Hematopoietic multipotent progenitor cell treated with erythropoietin and hydrocortisone succinate and interleukin-3 and kit ligand, for 15 days (in vitro differentiated cells): ENCODE measurements at places on chromosomes 3 and 15.

- DNase-seq = no peak
Measured at GRCh38 chr15:36673039-36673438, 93.6 kb downstream of the CDIN1 start.

- DNase-seq = no peak
Measured at GRCh38 chr15:31285772-31286261, 40.8 kb upstream of the KLF13 start.

- no peak for DNase-seq
Measured at GRCh38 chr15:34773013-34773412, 18.2 kb upstream of the GJD2 start.

DNA sequence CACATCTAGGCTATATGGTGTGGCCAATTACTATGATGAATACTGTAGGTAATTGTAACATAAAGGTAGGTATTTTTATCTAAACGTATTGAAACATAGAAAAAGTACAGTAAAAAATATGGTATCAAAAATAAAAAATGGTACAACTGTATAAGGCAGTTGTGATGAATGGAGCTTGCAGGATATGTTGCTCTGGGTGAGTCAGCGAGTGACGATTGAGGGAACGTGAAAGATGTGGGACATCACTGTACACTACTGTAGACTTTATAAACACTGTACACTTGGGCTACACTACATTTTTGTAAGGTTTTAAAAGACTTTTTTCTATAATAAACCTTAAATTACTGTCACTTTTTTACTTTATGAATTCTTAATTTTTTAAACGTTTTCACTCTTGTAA lies 10.3 kb downstream of the CTNNB1 start:
- DNase-seq = no peak

DNA sequence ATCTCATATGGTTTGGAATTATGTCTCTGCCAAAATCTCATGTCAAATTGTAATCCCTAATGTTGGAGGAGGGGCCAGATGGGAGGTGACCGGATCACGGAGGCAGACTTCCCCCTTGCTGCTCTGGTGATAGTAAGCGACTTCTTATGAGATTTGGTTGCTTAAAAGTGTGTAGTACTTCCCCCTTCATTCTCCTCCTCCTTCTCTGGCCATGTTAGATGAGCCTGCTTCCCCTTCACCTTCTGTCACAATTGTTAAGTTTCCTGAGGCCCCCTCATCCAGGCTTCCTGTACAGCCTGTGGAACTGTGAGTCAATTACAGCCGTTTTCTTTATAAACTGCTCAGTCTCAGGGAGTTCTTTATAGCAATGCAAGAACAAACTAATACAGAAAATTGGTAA lies 51.1 kb downstream of the NEDD4 start:
- no peak for DNase-seq

GRCh38 chr15:99421172-99421656 lies 144.6 kb upstream of the MEF2A start:
- no peak for DNase-seq

DNA sequence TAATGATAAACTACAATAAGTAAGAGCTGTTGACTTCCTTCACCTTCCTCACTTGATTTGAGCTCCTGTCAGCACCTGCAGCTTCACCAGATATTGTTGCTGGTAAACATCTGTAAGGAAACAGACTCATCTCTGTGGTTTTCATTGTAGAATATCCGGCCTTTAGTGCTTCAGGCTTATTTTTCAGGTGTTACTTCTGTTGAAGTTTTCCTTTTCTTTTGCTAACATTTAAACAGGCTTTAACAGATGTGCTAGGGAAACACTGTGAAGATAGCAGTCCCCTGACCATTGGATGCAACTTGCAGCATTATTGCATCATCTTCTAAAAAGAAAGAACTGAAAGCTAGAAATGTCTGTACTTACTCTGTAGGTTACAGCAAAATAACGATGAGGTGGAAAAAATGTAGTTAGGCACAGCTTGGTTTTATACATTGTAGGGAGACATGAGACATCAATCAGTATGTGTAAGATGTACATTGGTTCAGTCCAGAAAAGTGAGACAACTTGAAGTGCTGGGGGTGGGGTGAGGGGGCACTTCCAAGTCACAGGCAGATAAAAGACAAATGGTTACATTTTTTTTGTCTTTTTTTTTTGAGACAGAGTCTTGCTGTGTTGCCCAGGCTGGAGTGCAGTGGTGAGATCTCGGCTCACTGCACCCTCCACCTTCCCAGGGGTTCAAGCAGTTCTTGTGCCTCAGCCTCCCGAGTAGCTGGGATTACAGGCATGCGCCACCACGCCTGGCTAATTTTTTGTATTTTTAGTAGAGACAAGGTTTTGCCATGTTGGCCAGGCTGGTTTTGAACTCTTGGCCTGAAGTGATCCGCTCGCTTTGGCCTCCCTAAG lies 10.2 kb downstream of the EDEM1 start:
- DNase-seq = peak; percentile 53

GRCh38 chr3:49714728-49715550 lies 4.5 kb downstream of the AMIGO3 start:
- no peak for DNase-seq

GRCh38 chr3:177308911-177309310 lies 111.6 kb upstream of the TBL1XR1 start:
- no peak for DNase-seq

DNA sequence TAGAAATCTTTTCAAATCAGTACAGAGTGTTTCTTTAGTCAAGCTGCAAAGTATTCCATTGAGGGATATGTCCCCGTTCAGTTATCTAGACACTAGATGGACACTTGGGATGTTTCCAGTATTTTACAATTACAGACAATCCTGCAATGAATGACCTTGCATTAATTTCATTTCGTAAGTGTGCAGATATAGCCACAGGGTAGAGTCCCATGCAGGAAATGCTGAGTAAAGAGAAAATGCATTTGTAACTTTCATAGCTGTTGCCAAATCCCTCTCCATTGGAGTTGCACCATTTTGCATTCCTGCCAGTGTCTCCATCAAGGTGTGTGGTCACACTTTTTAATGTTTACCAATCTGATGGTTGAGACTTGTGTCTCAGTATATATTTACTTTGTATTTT lies 92.5 kb downstream of the LIPC start:
- no peak for DNase-seq

- no peak for DNase-seq
Measured at GRCh38 chr3:181947606-181948005, 235.9 kb downstream of the SOX2 start.

GRCh38 chr3:24773798-24774197 lies 279.1 kb upstream of the THRB start:
- DNase-seq = no peak

DNA sequence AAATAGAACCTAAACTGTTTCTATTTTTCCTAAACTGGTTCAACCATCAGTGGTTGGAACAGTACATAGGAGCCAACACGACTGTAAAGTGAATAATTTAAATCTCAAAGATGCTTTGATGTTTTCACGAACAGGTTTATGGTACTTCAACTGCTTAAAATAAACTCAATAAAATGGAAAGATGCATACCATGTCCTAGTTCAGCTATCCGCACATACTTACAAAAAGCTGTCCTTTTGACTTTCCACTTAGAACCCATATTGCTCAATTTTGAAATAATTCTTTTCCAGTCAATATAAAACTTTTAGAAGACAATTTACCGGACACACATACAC lies 902 bp downstream of the CMTM6 start:
- DNase-seq = no peak

GRCh38 chr15:24955531-24955921 lies 739 bp downstream of the SNRPN start:
- no peak for DNase-seq

DNA sequence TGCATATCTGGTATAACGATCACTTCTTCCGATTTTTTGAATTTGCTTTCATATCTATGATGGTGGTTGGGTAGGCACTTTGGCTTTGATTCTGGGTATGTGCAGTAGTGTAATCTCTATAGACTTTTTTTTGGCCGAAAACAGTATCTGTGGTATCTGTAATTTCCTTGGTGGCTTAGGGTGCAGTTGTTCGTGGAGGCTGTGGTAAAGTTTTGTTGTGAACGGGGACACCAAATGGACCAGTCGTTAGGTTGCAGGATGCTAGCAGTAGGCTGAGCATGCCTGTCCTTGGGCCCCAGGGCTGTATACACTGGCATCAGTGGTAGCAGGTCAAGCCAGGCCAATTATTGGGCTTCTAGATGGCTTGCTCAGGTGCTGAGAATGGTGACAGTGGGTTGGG lies 55.2 kb downstream of the CCDC66 start:
- DNase-seq = no peak

DNA sequence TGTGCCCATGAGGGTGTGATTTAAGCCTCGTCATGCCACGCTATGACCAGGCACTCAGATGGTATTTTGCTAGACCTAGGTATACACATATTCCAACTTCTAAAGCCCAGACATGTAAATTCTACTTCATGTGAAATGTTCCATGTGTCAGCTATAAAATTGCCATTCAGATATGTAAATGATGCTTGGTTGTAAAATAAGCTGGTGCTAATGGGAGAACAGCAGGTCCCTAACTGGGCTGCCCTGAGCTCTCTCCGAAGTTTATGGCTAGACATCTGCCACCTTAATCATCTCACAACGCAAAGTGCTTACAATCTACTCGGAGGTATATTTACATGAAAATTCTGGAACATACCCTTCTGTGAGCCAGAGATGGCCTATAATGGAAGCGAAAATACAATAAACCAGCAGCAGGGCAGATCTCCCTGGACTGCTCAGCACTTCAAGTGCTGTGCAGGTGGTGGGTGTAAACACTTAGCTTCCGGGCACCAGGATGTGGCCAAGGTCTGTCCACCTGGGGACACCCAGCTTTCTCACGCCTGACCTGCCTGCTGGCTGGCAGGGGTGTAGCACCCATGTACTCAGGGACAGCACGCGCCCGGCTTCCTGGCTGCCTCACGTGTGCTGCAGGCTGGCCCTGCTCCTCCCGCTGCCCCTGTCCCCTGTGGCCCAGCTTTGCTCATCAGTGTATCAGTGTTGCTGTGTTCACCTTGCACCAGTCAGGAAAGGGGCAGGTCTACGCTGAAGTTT lies 82.0 kb downstream of the CHDH start:
- DNase-seq = no peak

DNA sequence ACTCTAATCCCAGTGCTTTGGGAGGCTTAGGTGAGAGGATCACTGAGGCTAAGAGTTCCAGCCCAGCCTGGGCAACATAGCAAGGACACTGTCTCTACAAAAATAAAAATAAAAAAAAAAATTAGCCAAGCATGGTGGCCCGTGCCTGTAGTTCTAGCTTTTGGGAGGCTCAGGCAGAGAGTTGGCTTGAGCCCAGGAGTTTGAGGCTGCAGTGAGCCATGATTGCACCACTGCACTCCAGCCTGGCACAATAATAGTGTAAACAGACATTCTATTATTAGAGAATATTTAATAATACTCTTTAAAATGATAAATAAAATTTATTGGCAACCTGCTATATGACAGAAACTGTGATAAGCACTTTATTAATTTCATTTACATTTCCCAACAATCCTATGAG lies 908.9 kb downstream of the TUSC7 start:
- DNase-seq = no peak

GRCh38 chr3:59082106-59082505 lies 32.3 kb upstream of the CFAP20DC start:
- DNase-seq = no peak

DNA sequence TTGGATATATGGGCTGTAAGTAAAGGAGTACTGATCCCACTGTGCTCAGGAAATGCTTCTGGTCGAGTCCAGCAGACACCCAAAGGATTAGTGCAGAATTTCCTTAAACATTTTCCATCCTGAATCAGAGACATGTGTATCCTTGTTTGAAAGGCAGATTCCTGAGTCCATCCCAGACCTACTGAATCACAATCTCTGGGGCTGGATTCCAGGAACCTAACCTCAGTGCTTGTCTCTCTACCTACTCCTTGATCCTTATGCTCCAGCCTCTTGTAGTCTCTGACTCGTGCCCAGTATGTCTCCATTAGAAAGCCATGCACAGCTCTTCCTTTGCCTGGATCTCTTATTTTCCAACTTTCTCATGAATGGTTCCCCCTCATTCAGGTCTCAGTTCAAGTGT lies 585.8 kb downstream of the NLGN1 start:
- no peak for DNase-seq

DNA sequence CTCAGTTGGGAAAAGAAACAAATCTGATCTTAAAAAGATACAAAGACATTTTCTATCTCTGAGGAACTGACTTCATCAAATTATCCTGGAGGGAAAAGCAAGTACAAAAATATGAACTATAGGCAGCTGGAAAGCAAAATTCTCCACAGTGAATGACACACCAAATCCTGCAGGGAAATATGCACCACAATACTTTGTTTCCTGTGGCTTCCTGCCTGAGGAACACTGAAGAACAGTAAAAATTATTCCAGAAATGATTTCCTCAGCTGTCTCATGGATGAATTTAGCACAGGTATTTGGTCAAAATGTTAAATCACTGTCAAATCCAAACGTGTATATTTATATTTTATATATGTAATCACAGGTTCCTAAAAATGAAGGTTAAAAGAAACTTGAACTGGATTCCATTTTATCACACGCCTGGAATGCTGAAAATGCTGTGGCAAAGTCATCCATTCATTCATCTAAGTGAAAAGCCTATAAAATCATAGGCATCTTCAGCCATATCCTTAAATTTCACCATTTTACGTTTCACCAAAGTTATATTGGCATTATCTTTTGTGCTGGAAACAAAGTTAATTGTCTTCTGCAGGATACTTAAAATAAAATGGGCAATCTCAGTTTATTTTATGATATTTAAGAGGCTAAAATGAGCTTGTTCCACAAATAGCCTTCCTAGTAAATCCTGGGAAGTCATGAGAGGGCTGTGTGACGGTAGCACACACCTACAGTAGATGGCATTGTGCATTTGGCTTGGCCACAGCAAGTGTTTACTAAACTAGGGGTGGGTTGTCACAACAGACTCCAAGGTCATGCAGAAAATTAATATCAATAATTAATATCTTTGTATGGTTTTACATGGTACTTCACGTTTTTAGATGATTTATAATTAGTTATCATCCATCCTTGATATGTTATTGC lies 19.3 kb upstream of the TSC22D2 start:
- DNase-seq = no peak

DNA sequence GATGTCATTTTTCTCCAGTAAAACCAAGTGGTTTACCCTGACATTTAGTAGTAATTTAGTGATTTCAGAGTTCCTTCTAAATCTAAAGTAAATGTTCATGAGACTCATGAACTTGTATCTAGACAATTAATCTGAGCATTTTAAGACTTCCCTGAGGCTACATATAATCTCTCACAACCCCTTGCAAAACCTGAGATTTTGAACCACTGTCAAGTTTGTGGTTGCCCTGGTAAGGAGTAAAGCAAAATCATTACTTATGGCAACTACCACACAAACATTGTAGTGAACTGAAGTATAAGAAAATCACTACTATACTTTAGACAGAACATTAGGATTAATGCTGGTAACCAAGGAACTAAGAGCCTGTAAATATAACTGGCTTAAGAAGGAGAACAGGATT lies 370.2 kb downstream of the TIGIT start:
- no peak for DNase-seq

DNA sequence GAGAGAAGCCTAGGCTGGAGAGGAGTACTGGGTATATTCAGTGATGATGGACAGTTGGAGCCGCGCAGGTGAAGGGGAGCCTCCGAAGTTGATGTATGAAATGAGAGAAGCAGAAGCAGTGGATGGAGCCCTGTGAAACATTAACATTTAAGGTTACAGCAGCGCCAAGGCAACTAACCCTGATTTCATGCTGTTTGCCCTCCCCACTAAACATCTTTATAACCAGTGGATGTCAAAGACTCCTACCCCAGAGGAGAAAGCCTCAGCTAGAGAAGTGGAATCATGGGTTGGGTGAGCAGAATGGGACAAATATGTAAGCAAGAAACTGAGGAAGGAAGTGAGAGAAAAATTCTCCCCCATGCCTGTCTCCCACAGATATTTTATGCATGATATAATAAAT lies 92.0 kb upstream of the NMNAT3 start:
- DNase-seq = no peak
